ENCODE measurements at places on chromosomes 7 and 10.

DNA sequence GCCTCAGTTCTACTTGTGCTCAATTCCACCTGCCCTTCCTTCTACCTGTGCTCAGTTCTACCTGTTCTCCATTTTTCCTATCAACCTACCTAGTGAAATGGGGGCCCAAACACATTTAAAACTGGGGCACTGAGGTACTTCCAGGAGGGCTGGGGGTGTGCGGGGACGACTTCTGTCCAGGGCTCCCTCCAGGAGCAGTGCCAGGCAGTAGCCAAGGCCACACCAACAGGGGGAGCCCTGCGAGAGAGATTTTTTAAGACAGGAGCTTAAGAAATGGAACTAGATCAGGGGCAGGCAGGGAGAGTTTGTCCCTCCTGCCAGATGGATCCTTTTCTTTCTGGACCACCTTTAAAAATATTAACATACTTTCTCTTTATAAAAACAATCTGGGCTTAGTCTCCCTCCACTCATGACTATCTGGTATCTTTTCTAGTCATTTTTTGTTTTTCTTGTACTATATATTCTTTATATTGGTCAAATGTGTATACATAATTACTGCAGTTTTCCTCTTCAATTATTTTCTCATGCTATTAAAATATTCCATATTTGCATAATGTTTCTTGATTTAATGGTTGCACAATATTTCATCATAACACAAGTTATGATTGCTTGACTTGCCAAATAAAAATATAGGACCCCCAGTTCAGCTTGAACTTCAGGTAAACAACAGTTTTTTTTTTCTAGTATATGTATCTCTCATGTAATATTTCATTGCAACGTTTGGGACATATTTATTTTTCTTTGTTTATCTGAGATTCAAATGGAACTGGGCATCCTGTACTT is 47.3 kb upstream of the INSYN2A start:
- no peak for DNase-seq

DNA sequence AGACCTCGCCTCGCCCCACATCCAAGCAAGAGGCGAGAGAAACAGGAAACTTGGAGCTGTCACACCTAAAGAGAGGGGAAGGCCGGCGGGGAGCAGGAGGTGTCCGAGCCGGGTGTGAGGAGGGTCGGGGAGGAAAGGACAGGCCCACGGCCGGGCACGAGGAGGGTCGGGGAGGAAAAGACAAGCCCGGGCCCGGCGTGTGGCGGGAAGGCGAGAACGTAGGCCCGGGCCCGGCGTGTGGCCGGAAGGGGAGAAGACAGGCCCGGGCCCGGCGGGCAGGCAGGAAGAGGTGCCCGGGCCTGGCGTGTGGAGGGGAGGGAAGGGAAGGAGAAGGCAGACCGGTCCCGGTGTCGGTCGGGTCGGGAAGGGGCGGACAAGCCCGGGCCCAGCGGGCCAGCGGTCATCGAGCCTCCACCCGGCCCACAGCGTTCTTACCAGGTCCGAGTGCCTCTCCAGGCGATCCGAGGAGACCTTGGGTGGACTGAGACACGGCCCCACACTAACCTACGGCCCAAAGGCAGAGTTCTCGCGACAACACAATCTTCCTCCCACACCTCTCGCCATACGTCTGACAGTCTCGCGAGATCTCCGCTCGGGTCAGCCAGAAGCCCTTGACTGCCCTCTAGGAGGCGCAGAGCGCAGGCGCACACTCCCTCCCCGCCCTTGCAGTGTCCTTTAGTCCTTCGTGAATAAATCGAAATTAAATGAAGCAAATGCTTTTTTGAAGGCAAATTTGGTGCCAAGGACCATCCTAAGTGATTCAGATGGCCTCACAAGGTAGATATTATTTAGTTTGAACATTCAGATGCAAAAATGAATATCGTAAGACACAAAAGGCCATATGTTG is at the start of gene NCOA4:
Gene NCOA4, minus strand, starts transcription at position 533 of the 847 bp plus-strand sequence. CDS start 13,943 bp downstream, outside the sequence.
- DNase-seq, result peak; percentile 95

DNA sequence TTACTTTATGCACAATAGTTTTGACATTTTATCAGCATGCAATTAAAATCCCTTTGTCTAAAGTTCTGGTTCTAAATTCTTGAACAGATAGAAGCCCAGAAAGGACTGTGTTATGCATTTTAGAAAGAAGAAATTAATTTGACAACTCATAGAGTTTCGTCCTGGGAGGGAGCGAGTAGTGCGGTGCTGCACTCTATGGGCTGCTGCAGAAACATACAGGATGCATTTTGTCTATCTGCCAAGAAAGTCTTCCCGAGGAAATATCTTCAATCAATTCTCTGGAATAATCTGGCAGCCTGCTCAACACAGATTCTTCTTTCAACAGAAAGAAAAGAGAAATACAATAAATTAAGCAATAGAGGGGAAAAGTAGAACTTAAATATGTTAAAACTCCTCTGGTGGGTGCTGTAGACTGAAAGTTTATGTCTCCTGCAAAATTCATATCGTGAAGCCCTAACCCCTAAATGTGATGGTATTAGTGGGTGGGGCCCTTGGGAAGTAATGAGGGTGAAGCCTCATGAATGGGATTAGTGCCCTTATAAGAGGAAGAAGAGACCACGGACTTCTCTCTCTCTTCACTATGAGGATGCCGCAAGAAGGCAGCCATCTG is 39.0 kb upstream of the IFRD1 start:
- no peak for DNase-seq

DNA sequence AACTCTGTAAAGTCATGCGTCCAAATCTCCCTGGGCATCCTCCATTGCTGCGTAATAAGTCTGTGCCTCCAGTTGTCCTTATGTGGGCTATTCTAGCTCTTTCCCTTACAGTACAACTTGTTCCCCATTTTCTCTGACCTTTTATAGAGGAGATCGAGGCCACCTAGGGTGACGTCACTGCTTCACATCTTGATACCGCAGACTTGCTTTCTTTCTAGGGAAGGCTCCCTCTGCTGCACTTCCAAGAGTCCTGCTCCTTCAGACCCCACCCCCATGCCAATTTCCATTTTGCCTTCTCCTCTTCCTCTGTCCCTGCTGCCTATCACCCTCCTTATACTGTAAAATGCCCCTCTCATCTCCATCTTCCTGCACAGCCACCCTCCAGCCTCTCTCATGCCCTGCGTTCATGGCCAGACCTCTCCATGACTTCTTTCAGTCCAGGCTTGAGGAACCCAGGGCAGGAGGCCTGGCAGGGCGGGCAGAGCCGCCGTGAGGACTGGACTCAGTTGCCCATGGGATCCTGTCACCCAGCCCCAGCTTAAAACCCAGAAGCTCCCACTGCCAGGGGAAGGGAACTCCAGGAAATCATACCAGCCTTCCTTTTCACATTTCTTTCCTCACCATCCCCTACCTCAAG is 57.5 kb downstream of the CAMK1D start:
- no peak for DNase-seq

All from T-helper 1 cell (primary cell).